SJSA1 (cell line): ENCODE measurements at places on chromosomes 4 and X.

- no peak overlapping the region for H3K27ac ChIP-seq
- no peaks in the 10 kb centered on the region for H3K4me1 ChIP-seq
- no peak for DNase-seq
Observed at GRCh38 chr4:130747842-130748241, 1651.9 kb downstream of the C4orf33 start.

DNA sequence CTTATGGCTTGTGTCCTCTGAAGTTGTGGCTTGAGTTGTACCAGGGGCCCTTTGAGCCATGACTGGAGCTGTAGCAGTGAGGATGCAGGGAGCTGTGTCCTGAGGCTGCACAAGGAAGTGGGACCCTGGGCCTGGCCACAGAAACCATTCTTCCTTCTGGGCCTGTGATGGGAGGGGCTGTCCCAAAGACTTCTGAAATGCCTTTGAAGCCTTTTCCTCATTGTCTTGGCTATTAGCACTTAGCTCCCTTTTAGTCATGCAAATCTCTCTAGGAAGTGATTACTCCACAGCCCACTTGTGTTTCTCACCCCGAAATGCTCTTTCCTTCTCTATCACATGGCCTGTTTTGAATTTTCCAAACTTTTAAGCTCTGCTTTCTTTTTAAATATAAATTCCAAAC lies 92.4 kb downstream of the FHDC1 start:
- no peaks in the 10 kb centered on the region for H3K4me1 ChIP-seq
- DNase-seq: no peak
- H3K27me3 ChIP-seq: no peaks in the 10 kb centered on the region
- H3K27ac ChIP-seq: no peak overlapping the region
- no peaks in the 10 kb centered on the region for H3K36me3 ChIP-seq
- no peak overlapping the region for H3K4me3 ChIP-seq

DNA sequence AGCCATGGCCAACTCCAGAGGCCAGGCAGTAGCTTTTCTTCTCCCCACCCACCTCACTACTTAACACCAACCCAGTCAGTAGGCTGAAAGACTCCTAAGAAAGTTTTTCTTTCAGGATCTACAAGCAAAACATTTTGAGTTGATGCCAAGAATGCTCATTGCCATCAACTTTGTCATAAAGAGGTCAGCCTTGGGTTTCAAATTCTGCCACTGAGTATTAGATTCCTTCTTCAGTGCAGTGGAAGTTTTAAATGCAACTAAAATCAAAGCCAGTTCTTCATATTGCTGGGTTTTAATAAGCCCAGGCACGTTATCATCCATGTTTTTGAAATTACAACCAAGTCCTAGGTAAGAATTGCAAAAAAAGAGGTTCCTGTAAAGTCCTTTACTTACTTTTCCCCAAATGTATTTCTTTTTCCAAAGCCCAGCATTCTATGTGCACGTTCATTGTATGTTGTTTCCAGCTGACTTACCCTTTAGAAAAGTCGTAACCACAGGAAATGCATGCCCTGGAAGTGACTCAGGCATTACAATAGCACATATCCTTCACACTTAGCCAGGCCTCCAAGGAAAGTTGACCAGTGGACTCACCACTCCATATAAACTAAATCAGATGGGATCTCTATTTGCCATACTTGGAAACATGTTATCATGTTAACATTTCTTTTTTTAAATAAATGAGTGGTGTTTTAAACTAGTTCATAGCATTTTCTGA lies 229.9 kb downstream of the SOX3 start:
- H3K4me3 ChIP-seq: no peak overlapping the region
- peaks cover 17% of the 10 kb centered on the region for H3K4me1 ChIP-seq
- DNase-seq: peak; percentile 48
- H3K36me3 ChIP-seq: no peaks in the 10 kb centered on the region
- H3K27ac ChIP-seq: peak overlapping the region; percentile 85

GRCh38 chrX:119669424-119670037 lies 23.4 kb downstream of the SEPTIN6 start:
- H3K4me1 ChIP-seq: peaks cover 5% of the 10 kb centered on the region; the same call in 1 of the 2 replicates
- no peaks in the 10 kb centered on the region for H3K27me3 ChIP-seq
- no peak for DNase-seq
- H3K27ac ChIP-seq: peak overlapping the region; percentile 15; the same call in 1 of the 2 replicates
- no peak overlapping the region for H3K4me3 ChIP-seq

DNA sequence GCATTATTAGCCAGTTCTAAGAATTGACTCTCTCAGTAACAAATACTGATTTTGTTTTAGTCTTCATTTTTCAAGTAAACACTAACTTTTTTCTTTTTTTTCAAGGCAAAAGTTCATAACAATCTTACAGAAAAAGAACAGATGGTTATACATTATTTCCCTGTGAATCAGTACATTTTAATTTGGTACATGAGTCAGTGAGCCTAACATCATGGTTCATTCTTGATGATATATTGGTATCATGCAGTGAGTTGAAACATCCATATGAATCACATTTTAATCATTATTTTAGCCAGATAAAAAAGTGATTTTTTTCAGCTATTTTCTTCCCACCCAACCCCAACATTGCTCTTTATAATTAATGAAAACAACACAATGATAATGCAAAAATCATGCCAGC lies 184.3 kb upstream of the TACR3 start:
- H3K36me3 ChIP-seq: no peaks in the 10 kb centered on the region
- H3K27ac ChIP-seq: no peak overlapping the region
- H3K4me1 ChIP-seq: no peaks in the 10 kb centered on the region
- DNase-seq: no peak
- H3K27me3 ChIP-seq: no peaks in the 10 kb centered on the region
- no peak overlapping the region for H3K4me3 ChIP-seq

GRCh38 chrX:151042842-151043241 lies 59.7 kb downstream of the HMGB3 start:
- no peak for DNase-seq
- H3K36me3 ChIP-seq: no peaks in the 10 kb centered on the region
- no peaks in the 10 kb centered on the region for H3K4me1 ChIP-seq
- H3K27me3 ChIP-seq: no peaks in the 10 kb centered on the region
- no peak overlapping the region for H3K4me3 ChIP-seq

DNA sequence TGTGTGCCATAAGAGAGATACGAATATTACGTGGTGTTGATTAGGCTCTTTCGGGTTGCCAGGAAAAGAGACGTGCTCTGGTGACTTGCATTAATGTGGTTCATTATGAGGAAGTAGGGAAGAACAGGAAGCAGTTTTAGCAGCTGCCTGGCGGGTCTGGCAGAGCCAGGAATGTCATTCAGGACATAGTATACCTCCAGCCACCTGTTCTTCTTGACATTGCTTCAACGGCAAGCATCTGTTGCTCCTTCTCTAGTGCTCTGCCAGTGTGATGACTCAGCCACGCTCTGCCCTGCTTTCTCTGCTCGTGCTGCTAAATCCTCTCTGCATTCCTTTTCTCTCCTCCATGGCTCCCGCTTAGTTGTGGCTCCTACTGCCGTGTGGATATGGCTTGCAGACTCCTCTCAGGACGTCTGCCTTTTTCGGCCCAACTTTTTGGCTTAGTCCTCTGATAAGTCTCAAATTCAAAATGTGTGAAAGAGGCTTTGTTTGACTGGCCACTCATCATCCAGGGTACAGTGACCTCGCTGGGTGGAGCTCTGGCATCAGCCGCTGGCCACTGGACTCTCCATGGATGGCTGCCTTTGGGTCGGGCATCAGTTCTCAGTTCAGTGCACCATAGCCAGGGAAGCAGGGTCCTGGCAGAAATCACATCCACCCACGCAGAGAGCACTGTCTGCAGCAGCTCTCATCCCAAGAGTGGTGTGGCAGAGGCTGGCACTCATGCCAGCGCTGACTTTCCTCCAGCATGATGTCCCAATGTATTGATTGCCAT lies 89.3 kb upstream of the KLF3 start:
- no peak overlapping the region for H3K27ac ChIP-seq
- H3K27me3 ChIP-seq: no peaks in the 10 kb centered on the region
- H3K4me1 ChIP-seq: no peaks in the 10 kb centered on the region
- no peaks in the 10 kb centered on the region for H3K36me3 ChIP-seq
